ENCODE measurements at places on chromosomes 16 and 17.

DNA sequence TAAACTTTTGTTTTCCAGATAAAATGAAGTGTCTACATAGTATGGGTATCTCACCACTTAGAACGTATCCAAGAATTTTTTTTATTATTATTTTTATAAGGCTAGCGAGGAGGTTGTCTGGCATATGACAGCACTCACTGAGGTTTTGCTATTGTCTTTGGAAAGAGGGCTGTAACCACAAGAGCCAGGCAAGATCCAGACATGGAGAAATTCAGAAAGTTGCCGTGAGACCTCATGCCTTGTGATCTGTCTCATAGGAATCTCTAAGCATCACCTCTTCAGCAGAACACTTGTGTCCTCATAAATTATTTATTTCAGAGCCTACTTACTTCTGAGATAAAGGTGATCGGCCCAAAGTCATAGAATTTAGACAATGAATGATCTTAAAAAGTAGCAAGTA is 410.8 kb downstream of the CDH11 start:
- no peak for DNase-seq

GRCh38 chr16:51337662-51338061 is 186.6 kb upstream of the SALL1 start:
- DNase-seq: no peak

DNA sequence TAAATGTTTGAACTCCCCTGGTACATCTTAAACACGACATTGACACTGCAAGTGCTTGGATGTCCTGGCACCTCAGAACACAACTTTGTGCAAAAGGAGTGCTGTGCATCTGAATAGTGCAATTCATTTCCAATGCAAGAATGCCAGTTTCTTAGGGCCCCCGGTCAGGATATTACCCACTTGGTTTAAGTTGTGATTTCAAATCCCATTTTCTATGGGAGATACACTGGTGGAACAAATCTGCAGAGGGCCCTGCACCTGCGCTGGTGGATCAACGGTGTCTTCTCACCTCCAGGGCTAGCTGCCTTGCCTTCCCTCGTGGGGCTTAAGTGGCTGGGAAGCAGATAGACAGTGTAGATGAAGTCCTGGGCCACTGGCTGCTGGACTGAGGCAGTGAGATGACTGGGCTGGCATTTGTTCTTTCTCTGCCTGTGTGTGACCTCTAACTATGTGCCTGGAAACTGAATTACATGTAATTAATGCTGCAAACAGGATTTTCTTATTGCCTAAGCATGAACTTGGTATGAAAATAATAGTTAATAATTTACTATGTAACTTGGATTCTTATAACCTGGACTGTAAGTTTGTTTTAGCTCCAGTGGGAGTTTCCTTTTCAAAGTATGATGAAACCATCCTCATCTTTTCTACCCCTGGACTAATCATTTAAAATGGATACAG is 20.9 kb downstream of the HAPSTR1 start:
- DNase-seq: no peak

GRCh38 chr16:31569360-31569717 is 41.6 kb downstream of the AHSP start:
- DNase-seq: no peak

- DNase-seq: no peak
These were observed 39.0 kb downstream of the SOST start for GRCh38 chr17:43719578-43719977.

DNA sequence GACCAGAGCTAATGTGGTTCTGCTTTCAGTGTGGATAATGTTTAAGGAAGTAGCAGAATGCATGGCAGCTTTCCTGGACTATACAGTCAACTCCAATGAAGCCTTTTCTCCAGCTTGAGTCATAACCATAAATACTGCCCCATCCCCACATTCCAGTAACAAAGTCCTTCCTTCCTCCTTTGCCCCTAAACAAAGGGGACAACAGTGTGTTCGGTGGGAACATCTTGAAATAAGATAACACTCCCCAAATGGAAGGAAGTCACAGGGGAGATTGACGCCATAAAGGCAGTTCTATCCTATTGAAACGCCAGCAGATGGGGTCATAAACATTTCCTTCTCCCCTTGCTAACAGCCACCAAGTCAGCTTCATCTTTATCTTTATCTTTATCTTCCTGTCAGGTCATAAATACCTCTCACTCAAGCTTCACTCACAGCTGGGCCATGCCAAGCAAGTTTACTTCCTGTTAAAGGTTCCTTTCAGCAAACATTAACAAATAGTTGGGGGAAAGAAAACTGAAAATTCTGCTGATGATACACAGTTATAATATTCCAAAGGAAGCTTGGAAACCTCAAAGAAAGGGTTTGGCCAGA is 136.7 kb downstream of the SNX11 start:
- DNase-seq: peak; percentile 26

- no peak for DNase-seq
These were observed 14.7 kb downstream of the KNOP1 start for GRCh38 chr16:19703172-19703889.

DNA sequence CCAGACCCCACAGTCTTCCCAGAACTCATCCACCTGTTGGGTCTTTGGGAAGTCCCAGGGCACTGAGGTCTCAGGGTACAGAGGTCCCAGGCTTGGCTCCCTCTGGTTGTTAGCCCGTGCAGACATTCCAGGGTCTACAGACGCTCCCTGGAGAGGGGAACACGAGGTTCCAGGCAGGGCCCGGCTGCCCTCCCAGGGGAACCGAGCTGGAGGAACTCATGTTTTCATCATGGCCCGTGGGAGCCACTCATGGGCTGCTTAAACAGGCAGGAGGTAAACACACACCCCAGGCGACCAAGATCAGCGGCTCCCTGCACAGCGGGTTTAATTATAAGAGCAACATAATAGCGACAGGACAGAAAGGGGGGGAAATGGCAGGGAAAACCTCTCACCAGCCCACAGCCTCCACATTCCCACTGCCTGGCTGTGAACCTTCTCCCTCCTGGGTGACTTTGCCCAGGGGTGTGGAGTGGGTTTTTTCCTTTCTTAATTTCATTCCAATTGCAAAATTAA is 36.5 kb downstream of the TRARG1 start:
- DNase-seq: no peak

DNA sequence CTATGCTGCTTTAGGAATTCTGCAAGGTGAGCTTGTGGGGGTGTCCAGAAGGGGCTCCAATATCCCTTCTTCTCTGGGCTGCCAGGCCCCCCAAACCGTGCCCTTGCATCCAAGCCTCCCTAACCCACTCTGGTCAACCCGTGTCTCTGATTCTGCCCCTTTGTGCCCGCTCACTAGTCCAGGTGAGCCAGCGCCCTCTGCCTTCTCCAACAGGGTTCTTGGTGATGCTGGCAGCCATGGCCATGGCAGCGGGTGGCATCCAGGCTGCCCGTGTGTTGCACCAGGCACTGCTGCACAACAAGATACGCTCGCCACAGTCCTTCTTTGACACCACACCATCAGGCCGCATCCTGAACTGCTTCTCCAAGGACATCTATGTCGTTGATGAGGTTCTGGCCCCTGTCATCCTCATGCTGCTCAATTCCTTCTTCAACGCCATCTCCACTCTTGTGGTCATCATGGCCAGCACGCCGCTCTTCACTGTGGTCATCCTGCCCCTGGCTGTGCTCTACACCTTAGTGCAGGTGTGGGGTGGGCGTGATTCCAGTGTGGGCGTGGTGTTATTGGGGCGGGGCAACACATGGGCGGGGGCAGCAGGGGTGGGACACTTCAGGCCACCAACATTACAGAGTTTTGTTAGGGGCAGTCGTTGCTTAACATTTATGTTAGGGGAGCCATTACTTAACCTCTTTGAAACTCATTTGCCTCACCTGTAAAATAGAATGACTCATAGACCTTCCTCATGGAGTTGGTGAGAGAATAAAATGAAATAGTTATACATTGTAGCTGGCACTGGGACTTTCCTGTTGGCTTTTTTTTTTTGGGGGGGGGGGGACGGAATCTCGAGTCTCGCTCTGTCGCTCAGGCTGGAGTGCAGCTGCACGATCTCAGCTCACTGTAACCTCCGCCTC is 31.4 kb downstream of the ANKRD40 start:
- no peak for DNase-seq

DNA sequence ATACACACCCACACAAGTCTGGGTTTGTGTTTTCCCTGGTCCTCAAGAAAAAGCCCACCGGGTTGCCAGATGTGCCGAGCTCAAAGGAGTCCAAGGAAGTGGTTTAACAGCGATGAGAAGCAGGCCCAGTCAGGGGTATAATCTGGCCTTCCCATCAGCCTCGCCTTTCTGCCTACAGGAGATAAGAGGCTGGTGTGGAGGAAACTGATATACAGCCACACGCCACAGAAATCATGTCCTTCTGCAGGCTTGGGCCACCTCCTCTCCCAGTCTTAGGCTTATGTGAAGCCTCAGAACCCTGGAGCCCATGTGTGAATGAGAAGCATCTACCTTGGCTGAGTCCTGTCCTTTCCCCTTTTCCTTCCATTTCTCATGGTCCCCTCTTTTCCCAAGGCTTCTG is 43.6 kb upstream of the MMP2 start:
- DNase-seq: no peak

GRCh38 chr16:84517366-84517765 is 12.9 kb upstream of the MEAK7 start:
- no peak for DNase-seq

- no peak for DNase-seq
These were observed 335.3 kb downstream of the XYLT1 start for GRCh38 chr16:17135439-17135838.

DNA sequence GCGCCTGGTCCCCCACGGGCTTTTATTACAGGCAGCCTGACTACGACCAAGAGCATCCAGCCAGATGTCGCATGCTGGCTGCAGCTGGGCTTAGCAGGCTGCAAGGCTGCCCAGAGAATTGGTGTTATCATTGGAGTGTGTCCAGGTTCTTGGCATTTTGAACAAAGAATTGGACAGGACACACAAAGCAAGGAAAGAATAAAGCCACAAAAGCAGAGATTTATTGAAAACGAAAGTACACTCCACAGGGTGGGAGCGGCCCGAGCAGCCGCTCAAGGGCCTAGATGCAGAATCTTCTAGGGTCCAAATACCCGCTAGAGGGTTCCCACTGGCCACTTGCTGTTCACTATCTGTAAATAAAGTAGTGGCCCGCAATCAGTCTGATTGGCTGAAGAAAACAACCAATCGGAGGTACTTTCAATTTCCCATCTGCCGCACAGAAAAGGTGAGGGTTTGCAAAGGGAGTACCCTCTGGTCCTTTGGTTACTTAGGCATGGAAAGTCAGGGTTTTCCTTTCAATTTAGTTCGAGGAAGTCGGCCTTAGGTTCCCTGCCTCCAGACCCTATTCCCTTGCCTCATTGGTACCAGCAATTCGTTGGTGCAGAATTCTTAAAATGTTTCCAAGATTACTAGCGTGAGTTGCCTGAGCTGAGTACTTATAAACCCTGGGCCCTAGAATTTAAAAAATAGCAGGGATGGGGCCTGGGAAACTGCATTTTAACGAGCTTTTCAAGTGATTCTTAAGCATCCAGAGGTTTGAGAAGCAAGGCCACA is 38.5 kb upstream of the CNEP1R1 start:
- no peak for DNase-seq

GRCh38 chr17:58307468-58308172 is 21.0 kb downstream of the TSPOAP1 start:
- DNase-seq: no peak

GRCh38 chr16:20814784-20815183 is 8.5 kb downstream of the REXO5 start:
- DNase-seq: no peak

DNA sequence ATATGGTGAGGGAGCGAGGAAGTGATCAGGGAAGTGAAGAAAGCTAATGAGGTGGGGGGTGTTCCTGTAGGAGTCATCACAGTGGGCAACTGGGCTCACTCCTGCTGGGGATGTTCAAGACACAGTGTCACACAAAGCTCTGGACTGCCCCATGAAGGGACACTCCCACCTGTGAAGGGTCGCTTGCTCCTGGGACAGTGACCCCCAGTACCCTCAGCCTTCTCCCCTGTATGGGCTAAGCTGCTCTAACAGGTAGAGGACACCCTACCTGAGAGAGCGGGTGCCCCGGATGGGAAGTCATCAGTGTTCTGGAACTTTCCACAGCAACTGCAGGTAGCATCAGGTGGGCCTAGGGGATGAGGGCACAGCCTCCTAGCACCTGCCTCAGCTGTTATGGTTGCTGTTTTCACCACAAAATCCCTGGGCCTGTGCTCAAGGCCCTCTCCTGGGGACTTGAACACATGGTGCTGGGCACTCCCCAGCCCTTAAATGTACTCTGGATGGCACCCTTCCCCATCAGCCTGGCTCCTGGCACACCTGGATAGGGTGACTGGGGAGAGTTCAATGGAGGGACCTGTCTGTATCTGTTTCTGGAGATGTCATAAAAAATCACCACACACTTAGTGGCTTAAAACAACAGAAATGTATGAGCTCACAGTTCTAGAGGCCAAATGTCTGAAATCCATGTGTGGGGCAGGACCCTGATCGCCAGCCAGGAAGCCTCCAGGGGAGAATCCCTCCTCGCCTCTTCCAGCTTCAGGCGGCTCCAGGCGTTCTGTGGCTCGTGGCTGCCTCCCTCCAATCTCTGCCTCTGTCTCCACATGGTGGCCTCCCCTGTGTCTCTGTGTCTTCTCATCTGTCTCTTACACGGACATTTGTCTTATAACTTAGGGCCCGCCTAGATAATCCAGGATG is 104.0 kb upstream of the CDH5 start:
- DNase-seq: no peak

DNA sequence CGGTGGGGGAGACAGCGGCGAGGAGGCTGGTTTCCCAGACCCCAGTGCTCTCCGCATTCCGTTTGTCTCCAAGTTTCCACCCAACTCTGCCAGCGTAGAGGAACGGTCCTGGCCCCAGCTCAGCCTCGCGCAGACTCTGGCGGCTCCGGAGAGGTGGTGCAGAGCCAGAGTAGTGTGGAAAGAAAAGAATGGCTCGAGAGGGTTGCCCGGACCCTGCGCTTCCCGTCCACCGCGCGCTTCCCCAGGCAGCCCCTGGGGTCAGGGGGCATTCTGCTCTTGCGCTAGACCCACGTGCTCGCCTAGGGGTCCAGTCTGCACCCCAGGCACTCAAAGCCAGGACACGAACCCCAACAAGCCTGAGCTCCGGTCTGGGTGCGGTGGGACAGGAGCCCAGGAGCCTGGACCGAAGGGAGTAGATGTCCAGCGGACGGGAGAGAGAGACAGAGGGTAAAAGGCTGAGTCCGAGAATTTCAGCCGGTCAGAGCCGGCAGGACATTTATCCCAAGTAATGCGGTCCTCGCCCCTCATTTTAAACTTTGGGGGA is 3.8 kb downstream of the PMP22 start:
- DNase-seq: no peak

DNA sequence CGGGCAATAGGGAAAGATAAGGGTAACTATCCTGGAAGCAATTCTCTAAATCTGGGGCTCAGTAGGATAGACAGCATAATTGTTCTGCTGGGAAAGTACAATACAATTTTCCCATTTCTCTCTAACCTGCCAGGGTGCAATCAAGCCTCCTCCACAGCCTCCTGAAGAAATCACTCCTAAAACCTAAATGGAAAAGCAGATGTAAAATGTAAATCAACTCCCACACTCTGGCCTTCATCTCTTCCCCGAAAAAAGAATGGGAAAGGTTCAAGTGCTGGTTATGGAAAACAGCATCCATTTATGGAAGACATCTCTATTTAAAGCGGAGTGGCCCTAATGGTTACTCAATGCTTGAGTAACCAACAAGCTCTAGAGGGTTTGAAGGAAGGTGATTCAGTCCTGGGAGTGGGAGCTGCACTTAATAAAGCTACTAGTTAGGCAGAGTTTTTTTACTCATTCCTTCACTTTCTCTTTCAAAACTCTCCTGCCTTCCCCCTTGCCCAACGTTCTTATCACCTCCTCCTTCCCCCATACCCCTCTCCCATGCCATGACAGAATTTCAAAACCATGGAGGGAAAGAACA is 5.1 kb downstream of the MMD start:
- no peak for DNase-seq
